Hepatic stellate cell (primary cell): ENCODE measurements at places on chromosomes 3 and 15.

DNA sequence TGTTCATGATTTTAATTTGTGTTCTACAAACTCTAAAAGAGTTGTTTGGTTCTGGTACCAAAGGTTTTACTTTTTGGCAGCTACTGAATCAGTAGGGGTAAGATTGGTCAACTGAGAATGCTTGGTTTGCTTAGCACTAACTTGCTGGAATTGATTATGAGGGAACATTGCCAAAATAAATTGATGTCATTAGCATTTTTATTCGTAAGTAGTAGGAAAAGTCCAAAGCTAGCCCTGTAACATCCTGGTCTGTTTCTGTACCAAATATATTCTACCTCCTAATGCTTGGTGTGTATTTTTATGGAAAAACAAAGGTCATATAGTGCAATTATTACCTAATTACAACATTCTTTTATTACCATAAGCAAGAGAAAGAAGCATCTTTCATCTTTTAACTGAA, 35.9 kb upstream of the KPNA4 start:
- no peak for DNase-seq

- DNase-seq: no peak
Observed at GRCh38 chr3:127714125-127714571, 41.4 kb downstream of the ABTB1 start.

DNA sequence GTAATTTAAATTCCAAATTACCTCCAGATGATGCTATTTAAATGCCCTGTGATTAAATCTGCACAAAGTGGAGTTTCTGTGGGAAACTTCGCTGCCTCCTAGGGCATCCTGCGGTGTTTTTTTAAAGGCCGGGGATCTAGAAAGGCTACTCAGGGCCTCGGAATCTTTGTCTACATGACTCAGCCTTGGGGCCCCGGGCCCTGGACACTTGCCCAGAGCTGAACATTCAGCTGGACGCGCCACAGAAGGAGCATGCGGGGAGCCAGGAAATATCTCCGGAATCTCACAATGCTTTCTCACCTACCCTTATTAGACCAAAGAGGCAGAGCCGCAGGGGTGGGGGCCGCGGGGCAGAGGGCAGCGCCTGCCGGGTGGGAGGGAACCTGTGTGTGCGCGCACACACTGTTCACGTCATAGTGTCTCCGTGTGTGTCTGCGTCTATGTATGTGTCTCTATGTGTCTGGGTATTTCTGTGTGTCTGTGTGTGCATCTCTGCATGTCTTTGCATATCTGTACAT, 145.5 kb upstream of the TPM1 start:
- DNase-seq: peak; percentile 94

- DNase-seq: no peak
Observed at GRCh38 chr3:135576751-135577150, 388.8 kb upstream of the PPP2R3A start.

DNA sequence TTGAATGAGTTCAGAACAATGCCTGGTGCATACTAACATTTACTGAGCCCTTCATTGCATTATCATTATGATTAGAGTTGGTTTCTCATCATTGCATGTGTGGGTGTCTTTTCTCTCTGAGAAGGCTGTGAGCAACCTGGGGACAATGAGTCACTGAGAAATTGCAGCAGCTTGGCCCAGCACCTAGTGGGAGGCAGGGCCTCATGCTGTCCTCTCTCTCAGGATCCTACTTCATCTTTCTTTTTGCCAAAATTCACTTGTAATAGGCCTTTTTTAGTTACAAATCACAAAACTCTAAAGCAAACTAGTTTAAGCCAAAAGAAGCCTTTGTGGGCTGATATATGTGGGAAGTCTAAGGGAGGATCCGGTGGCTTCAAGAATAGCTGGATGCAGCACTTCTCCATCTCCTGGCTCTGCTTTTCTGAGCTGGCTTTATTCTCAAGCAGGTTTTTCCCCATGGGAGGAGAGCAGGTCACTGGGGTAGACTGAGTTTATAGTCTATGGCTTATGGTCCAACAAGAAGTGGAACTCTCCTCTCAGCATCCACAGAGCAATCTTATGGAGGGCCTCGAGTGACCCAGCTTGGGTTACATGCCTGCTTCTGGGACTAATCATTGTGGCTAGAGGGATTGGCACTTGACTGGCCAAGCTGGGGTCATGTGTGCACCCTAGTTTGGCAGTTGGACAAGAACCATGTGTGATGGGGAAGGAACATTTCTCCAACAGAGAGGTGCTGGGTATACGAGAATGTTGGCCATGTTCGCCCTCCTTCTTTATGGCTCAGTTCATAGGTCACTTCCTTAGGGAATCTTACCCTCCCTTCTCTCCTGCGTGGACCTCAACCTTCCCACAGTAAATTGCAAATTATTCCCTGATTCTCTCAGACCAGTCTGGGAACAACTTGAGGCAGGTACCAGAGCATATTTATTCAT, 8.7 kb upstream of the CAMK1 start:
- no peak for DNase-seq

DNA sequence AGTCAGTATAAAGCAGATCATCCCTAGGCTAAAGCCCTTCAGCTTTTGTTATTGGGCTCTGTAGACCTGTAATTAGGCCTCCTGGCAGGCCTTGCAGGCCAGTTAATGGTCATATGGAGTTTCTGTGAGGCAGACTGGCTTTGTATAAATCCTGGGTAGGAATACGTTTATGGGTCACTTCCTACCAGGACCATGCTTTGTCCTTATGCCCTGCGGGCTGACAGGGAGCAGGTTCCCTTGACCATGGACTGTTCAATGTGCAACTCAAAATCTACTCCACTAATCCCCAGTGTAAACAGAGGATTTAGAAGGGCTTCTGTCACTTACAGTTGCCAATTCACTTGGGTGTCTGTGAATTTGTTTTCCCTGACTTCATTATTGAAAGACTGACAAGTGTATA, 202.7 kb upstream of the MLF1 start:
- DNase-seq: no peak

- DNase-seq: no peak
Observed at GRCh38 chr3:36434687-36435426, 54.6 kb downstream of the STAC start.

DNA sequence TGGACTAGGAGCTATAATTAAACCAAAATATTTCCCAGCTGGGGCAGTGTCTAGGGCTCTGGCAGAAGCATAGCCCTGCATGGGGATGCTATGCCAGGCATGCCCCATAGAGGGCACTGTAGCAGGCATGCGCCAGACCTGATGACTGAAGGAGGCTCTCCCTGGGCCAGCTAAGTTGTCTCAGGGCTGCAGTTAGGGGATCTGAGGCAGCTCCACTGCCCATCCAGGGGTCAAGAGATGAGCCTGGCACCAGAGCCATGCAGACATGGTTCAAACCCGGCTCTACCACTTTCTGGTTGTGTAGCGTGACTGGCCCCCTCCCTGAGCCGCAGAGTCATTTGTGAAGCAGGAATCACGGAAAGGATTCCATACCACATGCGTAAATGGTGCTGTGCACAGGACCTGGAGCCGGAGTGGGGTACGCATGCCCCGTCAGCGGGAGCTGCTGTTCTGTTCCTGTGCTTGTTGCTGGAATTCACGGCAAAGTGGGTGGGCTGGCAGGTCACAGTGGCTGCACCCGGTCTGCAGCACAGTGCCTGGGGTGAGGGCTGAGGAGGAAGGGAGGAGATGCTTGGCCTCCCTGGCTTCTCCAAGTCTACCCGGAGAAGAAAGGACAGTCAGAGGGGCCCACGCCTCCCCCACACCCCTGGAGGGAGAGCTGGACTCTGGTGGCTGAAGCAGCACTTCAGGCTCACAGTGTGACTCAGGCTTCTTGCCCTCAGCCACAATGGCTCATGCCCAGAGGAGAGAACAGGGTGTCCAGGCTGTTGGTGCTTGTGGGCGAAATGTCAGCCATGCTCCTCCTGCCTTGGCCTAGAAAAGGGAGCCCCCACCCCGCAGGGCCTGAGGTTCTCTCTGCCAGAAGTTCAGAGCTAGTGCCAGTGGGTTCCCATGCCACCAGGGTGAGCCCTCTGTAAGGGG, 43.1 kb downstream of the DNASE1L3 start:
- DNase-seq: peak; percentile 90

- DNase-seq: no peak
Observed at GRCh38 chr15:85897895-85898717, 103.4 kb upstream of the KLHL25 start.
